NCI-H1105 (cell line): ENCODE measurements at places on chromosomes 12 and 14.

GRCh38 chr14:89033756-89034155 lies 209.3 kb downstream of the TTC8 start:
- DNase-seq: no peak

- peak; percentile 59 for DNase-seq
Measured at GRCh38 chr12:38138225-38139221, 178.1 kb upstream of the ALG10B start.

DNA sequence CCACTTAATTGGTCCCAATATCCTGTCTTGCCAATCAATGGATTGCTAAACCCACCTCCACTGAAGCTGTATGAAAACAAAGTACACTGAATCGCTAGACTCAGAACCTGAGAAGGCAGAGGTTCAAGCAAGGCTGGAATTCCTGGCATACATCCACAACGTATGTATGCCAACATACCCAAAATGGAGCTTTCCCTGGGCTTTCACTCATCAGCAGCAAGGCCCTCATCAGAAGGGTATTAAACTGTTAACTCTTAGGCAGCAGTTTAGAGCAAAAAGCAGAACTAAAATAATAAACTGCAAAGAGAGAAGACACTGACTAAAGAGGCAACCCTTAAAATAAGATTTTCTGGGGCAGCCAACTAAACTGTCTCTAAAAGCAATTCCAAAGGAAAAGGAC lies 13.6 kb downstream of the MED13L start:
- DNase-seq: no peak

DNA sequence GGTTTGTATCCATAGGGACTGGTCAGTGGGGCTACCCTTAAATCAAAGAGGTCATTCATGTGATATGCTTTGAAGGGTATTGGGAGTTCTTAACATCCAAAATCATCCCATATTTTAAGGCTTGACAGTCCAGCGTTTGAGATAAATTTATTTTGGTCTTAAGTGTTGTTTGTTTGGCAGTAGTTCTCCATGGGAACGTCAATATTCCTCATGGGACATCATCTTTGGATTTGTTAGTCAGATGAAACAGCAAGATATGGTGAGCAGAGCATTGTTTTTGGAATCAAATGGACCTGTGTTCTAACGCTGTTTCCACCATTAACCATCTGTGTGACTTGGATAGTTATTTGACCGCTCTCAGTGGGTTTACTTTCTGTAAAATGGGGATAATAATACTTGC lies 45.9 kb upstream of the GSG1 start:
- DNase-seq: no peak

- no peak for DNase-seq
Measured at GRCh38 chr12:91377436-91377835, 194.8 kb upstream of the DCN start.

- DNase-seq: no peak
Measured at GRCh38 chr14:38297681-38298080, 41.8 kb upstream of the CLEC14A start.

- no peak for DNase-seq
Measured at GRCh38 chr14:90599748-90600507, 203.1 kb downstream of the CALM1 start.

DNA sequence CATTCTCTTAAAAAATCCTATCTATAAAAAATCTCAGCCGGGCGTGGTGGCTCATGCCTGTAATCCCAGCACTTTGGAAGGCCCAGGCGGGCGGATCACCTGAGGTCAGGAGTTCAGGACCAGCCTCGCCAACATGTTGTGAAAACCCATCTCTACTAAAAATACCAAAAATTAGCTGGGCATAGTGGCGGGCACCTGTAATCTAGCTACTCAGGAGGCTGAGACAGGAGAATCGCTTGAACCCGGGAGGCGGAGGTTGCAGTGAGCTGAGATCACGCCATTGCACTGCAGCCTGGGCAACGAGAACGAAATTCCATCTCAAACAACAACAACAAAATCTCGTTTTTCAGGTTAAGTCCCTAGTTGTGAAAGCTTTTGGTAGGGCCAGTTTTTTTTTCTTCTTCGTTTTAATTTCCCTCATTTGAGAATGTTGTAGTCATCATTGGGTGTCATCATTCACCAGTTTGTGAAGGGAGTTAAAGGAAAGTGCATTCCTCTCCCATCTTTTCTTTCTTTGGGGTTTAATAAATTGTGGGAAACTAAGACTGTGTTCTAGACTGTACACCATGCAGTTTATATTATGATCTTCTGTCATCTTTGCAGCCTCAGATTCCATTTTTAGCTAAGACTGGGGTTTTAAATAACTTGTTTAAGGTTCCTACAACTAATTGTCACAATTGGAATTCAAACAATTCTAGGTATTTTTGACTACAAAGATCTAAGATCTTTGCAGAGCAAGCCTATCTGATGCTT lies 23.9 kb downstream of the MDM2 start:
- no peak for DNase-seq

DNA sequence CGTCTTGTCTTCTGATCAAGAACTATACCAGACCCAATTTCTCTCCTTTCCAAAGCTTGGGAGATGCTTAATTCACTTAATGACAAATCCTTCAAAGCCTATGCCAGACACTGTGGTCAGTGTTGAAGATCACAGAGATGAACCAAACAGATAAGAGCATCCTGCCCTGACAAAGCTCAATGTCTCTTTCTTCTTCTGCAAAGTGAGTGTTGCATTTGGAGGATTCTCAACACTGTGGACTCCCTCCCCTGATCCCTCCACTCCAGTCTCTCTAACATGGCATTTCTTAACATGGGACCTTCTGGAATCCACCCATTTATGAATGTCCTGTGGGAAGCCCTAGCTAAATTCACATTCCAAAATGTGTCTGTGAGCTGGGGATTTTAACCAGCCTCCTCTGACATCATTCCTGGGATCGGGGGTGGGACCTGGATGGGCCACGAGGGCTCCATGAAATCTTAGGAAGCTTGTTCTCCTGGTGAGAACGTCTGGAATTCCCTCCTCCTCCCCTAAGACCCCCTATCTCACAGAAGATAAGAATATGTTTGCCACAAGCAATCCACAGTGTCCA lies 20.3 kb downstream of the SYNE3 start:
- DNase-seq: no peak

DNA sequence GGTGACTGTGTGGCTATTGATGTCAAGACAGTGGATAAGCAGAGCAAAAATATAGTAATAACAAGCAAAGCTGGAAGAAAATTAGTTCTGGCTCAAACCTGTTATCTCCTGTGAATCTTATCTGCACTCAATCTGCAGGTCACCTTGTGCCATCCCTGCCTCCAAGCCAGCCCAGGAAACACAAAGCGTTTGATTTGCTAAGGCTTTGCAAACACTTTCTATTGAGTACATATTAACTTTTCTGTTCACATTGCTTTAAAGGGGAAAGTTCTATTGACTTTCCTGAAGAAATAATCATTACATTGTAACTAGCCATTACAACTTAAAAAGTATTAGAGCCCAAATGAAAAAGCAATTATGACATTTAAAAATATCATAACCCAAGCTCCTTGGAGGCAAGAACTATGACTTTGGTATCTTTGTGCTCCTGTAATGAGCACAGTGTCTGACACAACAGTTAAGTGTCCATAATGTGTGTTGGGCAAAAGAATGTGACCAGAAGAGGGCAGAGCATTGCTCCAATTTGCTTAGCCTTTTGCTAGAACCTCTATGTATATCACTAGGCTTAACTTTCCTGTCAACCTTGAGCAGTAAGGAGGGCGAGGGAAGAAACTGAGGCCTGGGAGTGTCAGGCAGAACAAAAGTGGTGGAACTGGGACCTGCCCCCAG lies 24.7 kb downstream of the SERPINA3 start:
- no peak for DNase-seq

GRCh38 chr12:8823565-8824300 lies 1.3 kb downstream of the A2ML1 start:
- DNase-seq: no peak

DNA sequence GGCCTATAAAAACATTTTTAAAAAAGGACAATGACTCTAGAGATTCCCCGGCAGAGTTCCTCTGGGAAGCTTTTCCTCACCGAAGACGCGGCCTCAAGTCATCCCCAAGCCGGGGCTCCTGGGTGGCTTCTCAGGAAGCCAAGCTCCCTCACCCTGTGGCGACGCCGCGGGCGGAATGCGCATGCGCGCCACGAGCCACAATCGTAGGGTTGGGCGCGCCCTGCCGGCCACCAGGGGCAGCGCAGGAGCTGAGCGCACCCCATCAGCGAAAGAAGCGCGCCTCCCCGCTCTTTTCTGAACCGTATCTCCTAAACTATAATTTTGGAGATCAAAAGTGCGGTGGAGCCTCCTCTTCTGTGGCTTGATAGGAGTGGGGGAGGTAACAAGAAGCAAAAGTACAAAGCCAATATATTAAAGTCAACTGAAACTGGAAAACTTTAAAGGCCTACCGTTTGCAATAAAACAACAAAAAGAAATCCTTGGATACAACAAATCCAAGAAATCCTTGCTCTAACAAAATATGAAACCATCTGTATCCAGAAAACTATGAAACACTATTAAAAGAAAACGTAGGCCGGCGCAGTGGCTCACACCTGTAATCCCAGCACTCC lies 17.4 kb upstream of the CHFR start:
- no peak for DNase-seq

- DNase-seq: no peak
Measured at GRCh38 chr14:71675126-71675899, 256.9 kb upstream of the RGS6 start.

GRCh38 chr12:16670456-16671050 lies 64.6 kb upstream of the LMO3 start:
- DNase-seq: no peak
